ENCODE measurements at places on chromosomes 3 and 15.

DNA sequence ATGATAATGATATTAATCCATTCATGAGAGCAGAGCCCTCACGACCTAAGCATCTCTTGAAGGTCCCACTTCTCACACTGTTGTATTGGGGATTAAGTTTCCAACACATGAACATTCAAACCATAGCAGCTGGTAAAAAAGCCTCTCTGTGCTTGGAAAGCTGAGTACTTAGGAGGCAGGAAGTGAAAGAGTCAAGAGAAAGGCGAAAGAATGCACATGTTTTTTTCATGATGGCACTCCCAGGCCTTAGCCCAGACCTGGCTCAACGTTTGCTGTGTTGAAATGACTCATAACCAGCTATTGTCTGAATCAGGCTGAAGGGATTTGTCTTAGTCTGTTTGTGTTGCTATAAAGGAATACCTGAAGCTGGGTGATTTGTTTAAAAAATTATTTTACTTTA is 84.4 kb upstream of the RGMA start:
- no peak for DNase-seq
- H3K4me3 ChIP-seq, result no peak overlapping the region
- H3K4me1 ChIP-seq, result peaks cover 7% of the 10 kb centered on the region
- peaks cover 27% of the 10 kb centered on the region for H3K27me3 ChIP-seq

DNA sequence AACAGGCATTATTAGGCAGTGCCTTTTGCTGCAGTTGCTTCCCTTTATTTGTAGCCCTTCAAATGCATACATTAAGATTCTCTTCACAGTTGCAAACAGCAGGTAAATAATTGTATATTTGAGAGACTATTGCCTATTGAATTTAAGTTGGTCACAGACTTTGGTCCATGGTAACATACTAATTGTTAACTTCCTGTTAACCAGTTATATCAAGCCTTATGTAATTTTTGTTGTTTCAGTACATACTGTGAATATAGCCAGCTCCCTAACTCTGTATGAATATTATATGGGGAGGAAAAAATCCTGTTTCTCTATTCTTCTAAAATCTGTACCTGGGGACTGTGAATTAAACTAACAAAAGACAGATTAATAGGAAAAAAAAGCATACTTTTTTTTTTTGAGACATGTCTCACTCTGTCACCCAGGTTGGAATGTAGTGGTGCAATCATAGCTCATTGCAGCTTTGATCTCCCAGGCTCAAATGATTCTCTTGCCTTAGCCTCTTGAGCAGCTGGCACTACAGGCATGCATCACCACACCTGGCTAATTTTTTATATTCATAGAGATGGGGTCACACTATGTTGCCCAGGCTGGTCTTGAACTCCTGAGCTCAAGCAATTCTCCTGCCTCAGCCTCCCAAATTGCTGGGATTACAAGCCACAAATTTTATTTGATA is 53.2 kb downstream of the CHL1 start:
- H3K4me1 ChIP-seq, result no peaks in the 10 kb centered on the region
- H3K4me3 ChIP-seq, result no peak overlapping the region
- H3K27me3 ChIP-seq, result no peaks in the 10 kb centered on the region
- H3K27ac ChIP-seq, result no peak overlapping the region

DNA sequence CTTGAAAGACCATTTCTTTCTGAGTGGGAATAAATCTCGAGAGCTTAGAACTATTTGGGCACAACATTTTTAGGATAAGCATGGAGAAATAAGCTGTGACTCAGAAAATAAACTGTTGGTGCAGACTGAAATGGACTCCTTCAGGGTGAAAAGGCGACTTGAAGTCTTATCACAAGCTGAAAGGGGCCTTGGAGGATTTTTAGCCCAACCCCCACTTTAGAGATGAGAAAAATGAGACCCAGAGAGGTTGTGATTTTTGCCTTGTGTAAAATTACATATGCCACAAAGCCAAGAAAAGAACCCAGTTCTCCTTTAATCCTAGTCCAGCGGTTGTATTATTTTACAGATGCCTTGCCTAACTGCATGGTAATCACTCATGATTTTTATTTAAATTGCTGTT is 1.5 kb downstream of the ATP1B3 start:
- H3K27ac ChIP-seq, result peak overlapping the region; percentile 87
- peaks cover 53% of the 10 kb centered on the region for H3K4me1 ChIP-seq
- H3K36me3 ChIP-seq, result peaks cover 28% of the 10 kb centered on the region

DNA sequence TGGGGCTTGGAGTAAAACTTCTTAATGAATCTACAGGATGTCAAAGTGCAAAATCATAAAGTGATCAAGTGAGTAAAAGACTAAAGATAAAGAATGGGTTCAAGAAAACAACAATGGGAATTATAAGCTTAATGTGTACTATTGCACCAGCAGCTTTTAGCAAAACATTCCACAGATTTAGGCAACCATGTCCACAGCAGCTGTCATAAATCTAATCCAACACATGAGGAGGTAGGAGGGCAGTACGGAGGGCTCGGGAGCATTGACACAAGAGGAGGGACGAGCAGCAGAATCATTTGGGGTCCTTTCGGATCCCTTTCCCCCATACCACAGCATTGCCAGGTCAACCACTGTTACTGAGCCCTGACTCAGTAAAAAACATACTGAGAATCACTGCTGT is 464.3 kb upstream of the WNT5A start:
- no peak overlapping the region for H3K4me3 ChIP-seq
- no peaks in the 10 kb centered on the region for H3K4me1 ChIP-seq
- no peak overlapping the region for H3K27ac ChIP-seq
- no peak for DNase-seq
- no peaks in the 10 kb centered on the region for H3K27me3 ChIP-seq

DNA sequence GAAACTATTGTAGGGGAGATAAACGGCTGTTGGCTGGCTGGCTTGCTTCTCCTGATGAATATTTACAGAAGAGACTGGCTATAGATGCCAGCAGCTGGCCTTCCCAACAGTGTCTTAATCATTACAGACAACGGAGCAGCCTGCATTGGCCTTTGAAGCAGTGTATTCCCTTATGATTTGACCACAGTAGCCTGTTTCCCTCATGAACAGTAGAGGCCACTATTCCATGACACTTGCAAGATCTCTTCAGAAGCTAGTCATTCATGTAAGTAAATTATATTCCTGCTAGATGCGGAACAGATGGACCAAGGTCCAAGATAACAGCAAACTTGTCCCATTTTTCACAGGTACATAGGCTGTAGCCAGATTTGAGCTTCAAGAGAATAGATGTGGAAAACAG is 47.3 kb downstream of the TMCO5A start:
- no peak overlapping the region for H3K4me3 ChIP-seq
- H3K4me1 ChIP-seq, result no peaks in the 10 kb centered on the region
- no peaks in the 10 kb centered on the region for H3K36me3 ChIP-seq

DNA sequence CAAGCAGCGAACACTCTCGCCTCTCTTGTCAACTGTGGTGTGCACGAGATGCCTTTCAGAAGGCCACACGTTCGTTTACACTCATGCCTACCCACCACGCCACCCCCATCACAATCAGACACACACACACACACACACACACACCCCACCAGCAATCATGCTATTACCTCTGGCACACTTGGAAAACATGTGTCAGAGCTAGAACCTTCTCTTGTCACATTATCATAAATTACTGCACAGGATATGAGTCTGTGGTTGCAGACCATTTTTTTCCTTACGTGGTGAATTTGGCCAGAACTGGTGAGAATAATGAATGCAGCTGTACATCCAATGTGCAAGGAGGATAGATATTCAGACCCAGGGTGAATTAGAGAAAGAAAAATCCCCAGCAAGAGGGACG is 52.4 kb downstream of the TRIM69 start:
- H3K36me3 ChIP-seq, result no peaks in the 10 kb centered on the region
- no peaks in the 10 kb centered on the region for H3K27me3 ChIP-seq
- peaks cover 20% of the 10 kb centered on the region for H3K4me1 ChIP-seq
- no peak overlapping the region for H3K4me3 ChIP-seq

GRCh38 chr3:30457726-30458125 is 148.7 kb upstream of the TGFBR2 start:
- no peak for DNase-seq
- no peaks in the 10 kb centered on the region for H3K36me3 ChIP-seq
- H3K4me3 ChIP-seq, result no peak overlapping the region
- no peaks in the 10 kb centered on the region for H3K27me3 ChIP-seq
- H3K27ac ChIP-seq, result no peak overlapping the region
